ENCODE measurements at places on chromosomes 11 and 22.

DNA sequence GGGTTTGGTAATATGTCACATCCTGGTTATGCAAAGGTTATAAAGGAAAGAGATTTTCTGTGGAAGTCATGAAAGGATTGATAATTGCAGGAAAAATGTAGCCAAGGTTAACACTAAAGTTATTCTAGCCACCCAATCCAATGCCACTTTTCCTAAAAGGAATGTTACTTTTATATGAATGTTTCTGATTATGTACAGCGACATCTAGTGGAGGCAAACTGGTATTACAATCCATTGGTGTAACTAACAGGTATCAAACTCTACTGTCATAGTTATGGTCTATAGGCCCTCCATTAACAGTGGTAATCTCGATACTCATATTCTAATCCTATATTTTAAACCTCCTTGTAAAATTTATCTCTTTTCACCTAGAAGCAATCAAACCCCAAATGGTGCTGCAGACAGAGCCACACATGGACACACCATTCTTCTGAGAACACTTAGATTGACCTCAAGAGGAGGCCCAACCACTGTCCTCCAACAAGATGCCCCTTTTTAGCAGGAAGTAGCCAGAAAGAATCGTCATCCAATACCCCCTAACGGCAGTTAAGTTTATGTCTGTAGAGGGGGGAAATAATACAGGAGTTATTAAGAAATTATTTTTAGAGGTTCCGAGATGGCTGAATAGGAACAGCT lies 74.9 kb upstream of the RAG2 start:
- DNase-seq: no peak

DNA sequence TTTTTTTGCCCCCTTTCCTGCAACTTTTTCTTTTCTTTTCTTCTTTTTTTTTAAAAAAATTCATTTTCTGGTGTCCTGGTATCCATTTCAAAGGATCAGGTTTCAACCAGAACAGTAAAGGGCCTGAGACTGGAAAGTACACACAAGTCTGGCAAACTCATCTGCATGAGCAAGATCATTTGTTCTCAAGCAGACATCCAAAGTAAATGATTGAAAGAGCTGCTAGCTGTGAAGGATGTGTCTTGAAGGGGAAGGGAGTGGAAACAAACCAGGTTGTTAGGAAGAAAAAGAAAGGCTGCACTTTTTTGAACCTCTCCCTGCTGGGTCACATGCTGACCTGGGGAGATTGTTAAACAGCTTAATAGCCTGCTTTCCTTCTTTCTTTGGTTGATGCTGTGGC lies 5.3 kb downstream of the YAP1 start:
- DNase-seq: no peak

DNA sequence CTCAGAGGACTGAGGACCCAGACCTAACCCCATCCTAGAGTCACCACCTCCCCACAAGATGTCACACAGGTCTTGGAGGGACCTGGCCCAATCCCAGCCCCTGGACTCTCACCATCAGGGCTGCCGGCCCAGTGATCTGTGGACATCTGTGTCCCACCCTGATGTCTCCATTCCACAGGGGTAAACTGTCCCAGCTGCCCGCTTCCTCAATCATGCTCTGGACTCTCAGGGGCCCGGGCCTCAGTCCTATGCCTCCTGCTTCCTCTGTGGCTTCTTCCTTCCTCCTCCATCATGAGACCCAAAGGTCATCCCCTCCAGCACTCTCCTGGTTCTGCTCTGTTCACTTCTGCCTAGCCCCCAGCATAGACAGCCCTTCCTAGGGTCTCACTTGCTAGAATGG lies 32.2 kb downstream of the ARAP1 start:
- DNase-seq: no peak

DNA sequence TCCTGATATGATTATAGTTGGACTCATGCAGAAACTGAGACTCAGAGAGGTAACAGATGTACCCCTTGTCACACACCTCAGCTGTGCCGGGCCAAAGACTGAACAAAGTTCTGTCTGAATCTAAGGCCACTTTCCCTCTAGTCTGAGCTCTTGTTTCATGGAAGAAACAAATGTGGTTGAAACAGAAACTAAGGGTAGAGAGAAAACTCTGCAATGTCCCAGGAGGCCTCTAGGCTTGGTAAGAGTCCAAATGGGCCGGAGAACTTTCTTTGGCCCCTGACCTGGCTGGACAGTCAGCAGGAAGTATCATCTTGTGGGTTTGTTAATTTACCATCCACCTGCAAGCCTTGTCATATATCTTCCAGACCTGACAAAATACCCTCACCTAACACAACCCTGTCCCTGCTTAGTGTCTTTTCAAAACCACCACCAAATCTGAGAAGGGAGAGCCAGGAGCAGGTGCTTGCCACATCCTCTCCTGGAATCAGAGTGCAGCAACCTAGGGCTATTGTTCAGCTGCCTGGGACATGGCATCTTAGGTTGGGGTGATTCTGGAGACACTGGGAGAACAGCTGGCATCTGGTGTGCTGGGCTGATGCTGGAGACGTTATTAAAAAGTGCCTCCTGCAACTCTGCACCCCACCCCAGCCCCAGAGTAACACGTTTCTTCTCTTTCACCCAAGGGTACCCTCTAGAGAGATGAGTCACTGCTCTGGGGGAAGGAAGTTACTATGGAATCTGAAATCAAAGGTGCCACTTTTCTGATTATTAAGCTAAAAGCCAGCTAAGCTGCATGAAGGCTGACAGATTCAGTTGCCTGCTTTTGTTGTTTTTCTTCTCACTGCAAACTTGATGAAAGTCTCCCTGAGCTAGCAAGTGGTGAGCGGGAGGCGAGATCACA lies 126.3 kb upstream of the TIMP3 start:
- DNase-seq: no peak

DNA sequence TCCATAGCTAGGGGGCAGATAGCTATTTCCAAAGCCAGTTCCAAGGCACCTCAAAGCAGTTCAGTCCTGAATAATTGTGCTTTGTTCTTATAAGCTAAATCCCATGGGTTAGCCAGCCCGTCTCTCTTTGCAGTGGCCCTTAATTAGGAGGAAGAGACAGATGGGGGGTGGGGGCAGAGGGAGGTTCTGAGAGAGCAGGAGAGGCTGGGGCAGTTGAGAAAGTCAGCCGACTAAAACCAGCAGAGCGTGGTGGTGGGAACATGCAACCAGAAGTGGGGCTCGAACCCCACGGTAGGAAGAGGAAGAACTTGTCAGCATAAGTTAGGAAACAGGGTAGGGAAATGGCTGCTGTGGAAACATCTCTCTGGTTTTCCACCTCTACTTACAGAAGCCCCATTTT lies 10.9 kb upstream of the SCN4B start:
- DNase-seq: no peak

DNA sequence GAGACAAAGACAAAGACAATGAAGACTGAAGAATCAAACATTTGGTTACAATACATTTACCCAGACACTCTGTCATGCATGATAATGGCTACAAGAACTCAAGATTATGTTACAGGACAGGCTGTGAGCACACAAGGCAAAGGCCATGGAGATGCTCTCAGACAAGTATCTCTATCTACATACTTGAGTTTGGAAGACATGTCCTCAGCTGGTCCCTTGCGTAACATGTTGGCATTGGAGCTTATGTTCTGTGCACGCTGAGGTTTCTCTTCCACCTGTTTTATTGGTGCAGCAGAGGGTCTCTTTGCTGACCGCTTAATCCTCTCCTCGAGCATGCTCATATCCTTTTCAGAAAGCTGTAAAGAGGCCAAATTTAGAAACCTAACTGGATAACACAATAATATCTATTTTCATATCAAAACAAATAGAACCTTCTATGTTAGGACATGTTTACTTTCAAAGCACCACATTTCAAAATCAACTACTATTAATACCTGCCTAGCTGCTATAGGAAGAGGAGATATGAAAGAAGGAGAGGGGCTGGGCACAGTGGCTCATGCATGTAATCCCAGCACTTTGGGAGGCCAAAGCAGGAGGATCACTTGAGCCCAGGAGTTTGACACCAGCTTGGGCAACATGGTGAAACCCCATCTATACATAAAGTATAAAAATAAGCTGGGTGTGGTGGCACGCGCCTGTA lies 41.6 kb downstream of the F2 start:
- no peak for DNase-seq

DNA sequence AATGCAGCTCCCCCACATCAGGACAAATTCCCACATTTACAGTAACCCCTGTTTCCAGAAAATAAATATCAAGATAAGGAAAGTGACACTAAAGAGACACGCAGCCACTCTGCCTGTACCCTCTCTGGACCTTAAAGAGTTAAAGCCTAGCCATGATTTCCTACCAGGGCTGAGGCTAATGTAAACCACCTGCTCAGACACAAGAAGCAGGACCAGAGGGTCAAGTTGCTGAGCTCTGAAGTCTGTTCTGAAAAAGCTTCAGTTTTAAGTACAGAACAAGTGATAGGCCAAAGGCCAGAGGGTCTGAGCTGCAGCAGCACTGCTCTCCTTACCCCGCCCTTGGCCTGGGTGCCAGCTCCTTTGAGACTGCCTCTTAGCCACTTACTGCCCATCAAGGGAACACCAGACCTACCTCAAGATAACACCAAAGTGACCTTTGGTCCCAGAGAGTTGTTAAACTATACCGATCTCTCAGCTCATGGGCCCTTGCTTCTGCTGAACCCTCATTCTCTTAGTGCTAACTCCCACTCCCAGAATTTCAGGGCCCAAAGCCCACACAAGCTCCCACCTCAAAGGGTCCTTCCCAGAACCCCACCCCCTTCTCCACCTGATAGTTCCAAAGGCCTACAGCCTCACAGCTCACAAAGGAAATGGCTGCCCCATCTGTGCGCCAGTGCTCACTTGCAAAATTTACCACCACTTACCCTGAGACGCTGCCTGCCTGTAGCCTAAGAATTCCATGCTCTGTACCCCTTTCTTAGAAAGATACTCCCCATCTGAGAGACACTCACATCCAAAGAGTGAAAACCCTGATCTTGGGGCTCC lies 40.5 kb downstream of the IL18BP start:
- no peak for DNase-seq

DNA sequence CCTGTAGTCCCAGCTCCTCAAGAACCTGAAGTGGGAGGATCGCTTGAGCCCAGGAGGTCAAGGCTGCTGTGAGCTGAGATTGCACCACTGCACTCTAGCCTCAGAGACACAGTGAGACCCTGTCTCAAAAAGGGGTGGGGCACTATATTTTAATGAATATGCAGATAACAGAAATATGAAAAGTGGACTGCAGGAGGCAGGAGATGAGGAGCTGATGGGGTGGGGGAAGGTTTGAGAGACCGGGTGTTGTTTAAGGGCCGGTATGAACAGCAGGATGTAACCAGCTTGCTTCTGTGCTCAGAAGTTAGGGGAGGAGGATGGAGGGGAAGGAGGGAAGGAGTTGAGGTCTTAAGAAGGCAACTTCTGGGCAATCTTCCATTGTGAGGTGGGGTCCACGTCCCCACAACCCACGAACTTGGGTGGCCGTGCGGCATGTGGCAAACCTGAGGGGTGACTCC lies 1.3 kb upstream of the B4GALNT4 start:
- DNase-seq: no peak

- DNase-seq: no peak
Measured at GRCh38 chr22:22752199-22752555, 107.8 kb downstream of the GGTLC2 start.

GRCh38 chr11:122754553-122755322 lies 83.6 kb upstream of the CRTAM start:
- no peak for DNase-seq

GRCh38 chr11:107675902-107676301 lies 36.0 kb downstream of the SLN start:
- DNase-seq: no peak

DNA sequence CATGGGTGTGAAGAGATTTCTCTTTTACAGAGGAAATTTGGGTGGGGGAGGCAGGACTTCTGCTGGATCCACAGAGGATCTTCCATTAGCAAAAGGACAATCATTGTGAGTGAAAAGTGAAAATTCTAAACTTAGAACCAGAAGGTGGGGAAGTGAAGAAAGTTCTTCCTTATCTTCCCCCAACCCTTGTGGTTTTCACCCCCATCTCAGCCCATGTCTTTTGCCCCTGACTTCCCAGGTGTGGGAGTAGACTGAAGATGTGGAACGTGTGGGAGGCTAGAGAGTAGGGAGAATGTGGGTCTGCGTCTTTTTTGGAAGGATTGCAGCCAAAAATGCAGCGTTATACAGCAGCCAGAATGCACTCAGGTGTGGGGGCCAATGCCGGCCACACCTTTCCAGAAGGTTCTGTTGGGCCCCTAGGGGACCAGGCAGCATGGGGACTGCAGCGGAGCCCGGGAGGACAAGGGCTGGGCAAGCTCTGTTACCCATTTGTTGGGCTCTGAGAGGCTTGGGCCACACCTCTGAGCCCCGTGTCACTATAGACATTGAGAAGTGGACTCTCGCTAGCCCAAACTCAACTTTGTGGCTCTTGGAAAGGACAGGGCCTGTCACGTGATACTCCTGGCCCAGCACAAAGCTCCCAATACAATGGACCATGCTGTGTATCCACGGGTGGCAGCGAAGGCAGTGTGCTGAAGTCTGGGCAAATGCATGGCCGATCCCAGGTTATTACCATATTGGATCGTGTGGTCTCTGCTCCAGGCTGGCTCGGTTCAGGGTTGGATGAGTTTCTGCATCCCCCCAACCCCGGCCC lies 32.8 kb upstream of the LINC01488 start:
- no peak for DNase-seq

GRCh38 chr11:10590218-10590915 lies 21.9 kb upstream of the LYVE1 start:
- DNase-seq: no peak

GRCh38 chr11:108970221-108970991 lies 305.5 kb downstream of the DDX10 start:
- DNase-seq: no peak

- no peak for DNase-seq
Measured at GRCh38 chr22:27785831-27786230, 15.7 kb downstream of the MN1 start.

DNA sequence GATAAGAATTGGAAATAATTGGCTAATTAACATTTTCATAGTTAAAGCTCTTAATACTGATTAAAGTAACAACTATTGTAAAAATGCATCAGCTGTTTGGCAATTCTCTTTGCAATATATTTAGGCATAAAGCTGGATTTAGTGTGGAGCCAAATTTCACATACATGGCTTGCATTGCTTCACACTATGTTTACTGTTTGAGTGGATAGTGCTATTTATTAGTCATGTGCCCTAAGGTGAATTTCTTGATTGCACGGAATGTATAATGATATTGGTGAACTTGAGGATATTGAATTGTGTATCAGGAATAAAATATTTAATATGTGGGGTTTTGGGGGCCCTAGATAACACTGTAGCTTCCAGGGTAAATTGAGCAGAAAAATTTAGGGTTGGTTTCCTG lies 100.9 kb downstream of the AASDHPPT start:
- no peak for DNase-seq

All from omental fat pad (tissue), 4 donors.